Pancreas (tissue), 10 donors: ENCODE measurements at places on chromosomes 2 and 18. TPM values are rescaled to one million over a fixed set of nuclear protein-coding genes. Genes with fewer than 3 reads are reported as not detected.

DNA sequence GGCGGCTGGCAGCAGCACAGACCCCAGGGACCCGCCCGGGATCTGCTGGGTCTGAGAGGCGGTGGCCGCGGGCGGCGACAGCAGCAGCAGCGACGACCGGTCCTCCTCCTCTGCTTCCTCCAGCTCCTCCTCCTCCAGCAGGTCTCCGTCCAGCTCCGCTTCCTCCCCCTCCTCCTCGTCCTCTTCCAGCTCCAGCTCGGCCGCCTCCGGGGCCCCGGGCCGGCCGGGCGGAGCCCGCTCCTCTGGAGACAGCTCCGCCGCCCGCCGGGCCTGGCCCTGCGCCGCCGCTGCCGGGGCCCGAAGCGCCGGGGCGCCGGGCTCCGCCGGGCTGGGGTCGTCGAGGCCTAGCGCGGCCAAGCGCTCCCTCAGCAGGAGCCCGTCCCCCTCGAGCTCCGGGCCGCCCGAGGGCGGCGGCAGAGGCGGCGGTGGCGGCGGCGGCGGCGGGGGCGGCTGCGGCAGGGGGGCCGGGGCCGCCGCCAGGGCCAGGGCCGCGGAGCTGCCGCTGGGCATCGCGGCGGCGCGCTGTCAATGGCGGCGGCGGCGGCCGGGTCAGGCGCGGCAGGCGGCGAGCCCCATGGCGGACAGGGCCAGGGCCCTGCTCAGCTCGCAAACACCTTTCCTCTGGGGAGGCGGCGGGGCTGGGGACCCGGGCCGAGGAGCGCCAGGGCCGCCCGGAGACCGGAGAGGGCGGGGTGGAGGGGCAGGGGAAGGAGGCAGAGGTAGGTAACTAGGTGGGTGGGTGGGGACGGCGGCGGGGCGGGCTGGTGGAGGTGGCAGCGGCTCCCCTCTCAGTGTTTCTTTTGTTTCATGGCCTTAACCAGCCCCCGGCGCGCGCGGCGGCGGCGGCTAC lies 445 bp downstream of the MEX3C start:
- peak; percentile 70 for DNase-seq
- no peaks in the 10 kb centered on the region for H3K36me3 ChIP-seq
- peak overlapping the region; percentile 78 for H3K27ac ChIP-seq
- H3K27me3 ChIP-seq, result no peaks in the 10 kb centered on the region
- H3K4me1 ChIP-seq, result peaks cover 21% of the 10 kb centered on the region
- peak overlapping the region; percentile 96 for H3K4me3 ChIP-seq

Gene CHN1
- 15.4 TPM for polyA plus RNA-seq

Gene C1GALT1C1L
- 0.30 TPM for polyA plus RNA-seq

DNA sequence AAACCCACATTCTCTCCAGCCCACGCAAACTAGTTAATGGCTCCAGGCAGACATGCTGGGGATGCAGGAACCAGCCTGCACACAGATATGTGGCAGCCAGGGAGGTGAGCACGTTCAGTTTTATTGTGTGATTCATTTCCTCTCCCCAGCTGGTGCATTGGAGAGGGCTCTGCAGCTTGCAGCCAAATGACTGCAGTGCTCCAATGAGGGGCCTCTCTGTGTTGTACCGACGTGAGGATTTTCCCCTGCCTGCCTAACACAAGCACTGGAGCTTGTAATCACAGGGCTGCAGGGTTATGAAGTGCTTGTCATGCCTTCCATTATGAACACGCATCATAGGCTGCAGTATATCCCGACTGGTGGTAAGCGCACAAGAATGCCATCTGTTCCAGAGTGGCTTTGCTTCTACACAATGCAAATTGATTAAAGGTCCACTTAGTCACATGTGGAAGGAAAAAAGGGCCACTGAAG lies 92.3 kb upstream of the THUMPD2 start:
- H3K36me3 ChIP-seq, result no peaks in the 10 kb centered on the region
- no peak overlapping the region for H3K4me3 ChIP-seq
- no peak overlapping the region for H3K27ac ChIP-seq
- H3K4me1 ChIP-seq, result no peaks in the 10 kb centered on the region

Gene PROKR1
- 0.04 TPM for polyA plus RNA-seq

Gene DOCK10
- polyA plus RNA-seq, result 0.95 TPM

DNA sequence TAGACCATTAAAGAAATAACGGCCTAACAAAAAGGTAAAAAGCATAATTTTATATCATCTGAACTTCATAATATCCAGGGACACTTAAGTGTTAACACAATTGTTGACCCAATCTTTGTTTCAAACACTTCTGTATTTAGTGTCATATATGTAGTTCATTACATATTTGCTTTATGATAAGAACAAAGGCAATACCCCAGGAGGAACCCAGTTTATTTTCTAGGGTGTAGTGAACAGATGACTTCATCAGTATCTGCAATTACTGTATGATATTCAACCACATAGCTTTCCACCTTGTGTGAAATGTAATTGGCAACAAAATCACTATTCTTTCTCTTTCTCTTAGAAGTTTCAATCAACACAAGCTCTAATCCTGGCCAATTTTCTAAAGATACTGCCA lies 177.8 kb downstream of the SLC39A10 start:
- no peak overlapping the region for H3K27ac ChIP-seq
- no peak for DNase-seq
- no peaks in the 10 kb centered on the region for H3K27me3 ChIP-seq
- H3K4me1 ChIP-seq, result no peaks in the 10 kb centered on the region
- no peaks in the 10 kb centered on the region for H3K36me3 ChIP-seq

Gene PLCL1
- polyA plus RNA-seq, result 0.38 TPM

DNA sequence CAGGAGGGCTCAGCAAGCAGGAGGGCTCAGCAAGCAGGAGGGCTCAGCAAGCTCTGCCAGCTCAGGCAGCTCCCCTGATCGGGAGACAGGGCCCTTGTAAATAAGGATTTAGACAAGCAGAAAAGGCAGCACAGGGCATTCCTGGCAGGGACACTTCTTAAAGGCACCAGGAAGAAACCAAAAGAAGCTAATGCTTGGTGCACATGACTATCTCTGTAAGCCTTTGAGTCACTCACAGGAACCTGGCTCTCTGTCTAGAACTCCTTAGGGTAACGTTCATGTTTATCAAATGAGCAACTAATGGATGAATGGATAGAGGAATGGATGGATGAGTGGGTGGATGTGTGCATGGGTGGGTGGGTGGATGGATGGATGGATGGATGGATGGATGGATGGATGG lies 28.4 kb downstream of the TMEM37 start:
- H3K27me3 ChIP-seq, result no peaks in the 10 kb centered on the region
- no peaks in the 10 kb centered on the region for H3K4me1 ChIP-seq
- no peaks in the 10 kb centered on the region for H3K36me3 ChIP-seq
- no peak overlapping the region for H3K4me3 ChIP-seq
- no peak overlapping the region for H3K27ac ChIP-seq
- no peak for DNase-seq

DNA sequence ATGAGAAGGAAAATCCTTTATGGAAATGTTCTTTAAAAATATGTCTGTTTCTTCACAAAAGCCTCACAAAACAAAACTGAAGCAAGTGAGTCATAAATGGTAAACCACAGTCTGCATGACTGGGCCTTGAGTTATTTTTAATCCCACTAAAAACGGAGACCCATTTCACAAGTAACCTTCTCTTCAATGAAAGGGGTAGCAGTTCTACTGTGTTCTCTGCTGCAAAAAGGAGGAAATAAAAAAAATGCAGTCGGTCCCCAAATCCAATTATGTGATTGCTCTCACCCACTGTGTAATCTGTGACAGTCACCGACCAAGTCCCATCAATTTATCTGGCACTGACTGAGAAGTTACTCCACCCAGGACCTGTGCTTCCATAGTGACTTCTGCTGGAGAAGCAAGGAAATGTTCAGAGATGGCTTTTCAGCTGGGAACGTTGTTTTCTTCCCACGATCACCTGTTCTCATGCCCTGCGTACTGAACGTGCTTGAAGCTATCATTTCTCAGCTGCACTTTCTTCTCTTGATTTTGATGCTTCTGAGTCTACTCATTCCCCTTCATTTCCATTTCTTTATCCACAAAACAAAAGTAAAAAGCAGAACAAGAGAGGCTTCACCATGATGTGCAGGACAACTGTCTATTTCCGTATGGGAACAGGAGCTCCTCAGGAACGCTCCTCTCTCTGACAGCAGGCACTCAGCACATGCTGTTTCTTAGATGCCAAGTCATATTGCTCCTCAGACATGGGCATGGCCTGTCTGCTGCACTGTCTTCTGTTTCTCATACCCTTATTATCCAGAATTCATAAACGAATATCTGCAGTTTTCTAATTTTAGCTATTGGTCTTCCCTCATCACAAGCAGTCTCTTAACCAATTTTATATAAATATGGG lies 80.0 kb upstream of the TMEM200C start:
- DNase-seq, result no peak
- H3K27ac ChIP-seq, result no peak overlapping the region

Gene CD8B2
- not detected for polyA plus RNA-seq

DNA sequence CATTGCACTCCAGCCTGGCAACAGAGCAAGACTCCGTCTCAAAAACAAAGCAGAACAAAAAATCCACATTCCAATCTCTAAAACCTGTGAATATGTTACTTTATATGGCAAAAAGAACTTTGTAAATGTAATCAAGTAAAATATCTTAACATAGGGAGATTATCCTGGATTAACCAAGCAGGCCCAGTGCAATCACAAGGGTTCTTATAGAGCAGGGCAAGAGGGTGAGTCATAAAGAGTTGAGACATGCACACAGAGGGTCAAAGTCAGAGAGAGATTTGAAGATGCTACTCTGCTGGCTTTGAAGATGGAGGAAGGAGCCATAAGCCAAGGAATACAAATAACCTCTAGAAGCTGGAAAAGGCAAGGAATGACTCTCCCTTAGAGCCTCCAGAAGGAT lies 60.9 kb upstream of the SLC9A2 start:
- no peak overlapping the region for H3K27ac ChIP-seq

- DNase-seq, result no peak
- H3K27me3 ChIP-seq, result no peaks in the 10 kb centered on the region
- H3K27ac ChIP-seq, result no peak overlapping the region
- H3K4me3 ChIP-seq, result no peak overlapping the region
- peaks cover 4% of the 10 kb centered on the region for H3K36me3 ChIP-seq
- H3K4me1 ChIP-seq, result peaks cover 6% of the 10 kb centered on the region
These were observed 40.3 kb downstream of the ARMC9 start for GRCh38 chr2:231238689-231239088.

Gene SPRED2
- polyA plus RNA-seq, result 6.2 TPM

DNA sequence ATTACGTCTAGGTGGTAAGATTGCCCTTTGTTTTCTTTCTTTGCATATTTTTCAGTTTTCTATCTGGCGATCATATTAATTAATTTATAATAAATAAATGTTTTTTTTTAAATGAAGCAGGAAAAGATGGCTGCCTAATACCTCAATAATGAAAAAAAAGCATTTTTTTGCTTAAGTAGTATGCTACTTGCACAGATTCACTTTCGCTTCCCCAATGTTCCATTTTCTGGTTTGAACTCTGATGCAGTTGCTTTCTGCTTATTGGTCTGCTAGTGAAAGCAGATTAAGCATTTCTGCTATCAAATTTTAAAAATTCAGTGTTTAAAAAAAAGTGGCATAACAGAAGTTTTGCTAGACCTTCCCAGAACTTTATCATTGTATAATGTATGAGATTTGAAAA lies 11.9 kb upstream of the TMEM182 start:
- H3K27ac ChIP-seq, result no peak overlapping the region
- no peaks in the 10 kb centered on the region for H3K36me3 ChIP-seq
- no peaks in the 10 kb centered on the region for H3K4me1 ChIP-seq
- no peaks in the 10 kb centered on the region for H3K27me3 ChIP-seq
- no peak for DNase-seq

DNA sequence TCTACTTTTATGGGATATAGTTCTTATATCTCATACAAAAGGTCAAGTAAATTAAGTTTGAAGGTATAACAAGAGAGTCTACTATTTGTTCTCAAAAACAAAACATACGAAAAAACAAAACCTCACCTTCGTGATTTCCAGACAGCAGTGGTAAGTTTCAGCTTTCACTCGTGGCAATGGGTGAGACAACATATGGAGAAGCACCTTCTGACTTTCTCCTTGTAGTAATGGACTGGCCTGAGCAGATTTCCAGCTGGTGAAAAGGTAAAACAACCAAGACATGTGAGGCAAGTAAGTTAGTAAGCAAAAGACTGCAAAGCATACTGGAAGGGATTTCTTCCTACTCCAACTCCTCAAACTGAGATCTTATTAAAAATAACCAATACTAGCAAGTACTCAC lies 39.6 kb downstream of the RTTN start:
- no peaks in the 10 kb centered on the region for H3K36me3 ChIP-seq
- no peaks in the 10 kb centered on the region for H3K27me3 ChIP-seq
- no peak overlapping the region for H3K4me3 ChIP-seq

- no peaks in the 10 kb centered on the region for H3K36me3 ChIP-seq
- H3K27me3 ChIP-seq, result no peaks in the 10 kb centered on the region
- H3K27ac ChIP-seq, result no peak overlapping the region
These were observed 40.6 kb upstream of the MRPL19 start for GRCh38 chr2:75605770-75606529.

GRCh38 chr2:9208875-9209274 lies 2.3 kb downstream of the ASAP2 start:
- H3K27me3 ChIP-seq, result no peaks in the 10 kb centered on the region
- no peaks in the 10 kb centered on the region for H3K36me3 ChIP-seq
- peaks cover 47% of the 10 kb centered on the region for H3K4me1 ChIP-seq
- H3K4me3 ChIP-seq, result peak overlapping the region; percentile 90
- DNase-seq, result no peak

DNA sequence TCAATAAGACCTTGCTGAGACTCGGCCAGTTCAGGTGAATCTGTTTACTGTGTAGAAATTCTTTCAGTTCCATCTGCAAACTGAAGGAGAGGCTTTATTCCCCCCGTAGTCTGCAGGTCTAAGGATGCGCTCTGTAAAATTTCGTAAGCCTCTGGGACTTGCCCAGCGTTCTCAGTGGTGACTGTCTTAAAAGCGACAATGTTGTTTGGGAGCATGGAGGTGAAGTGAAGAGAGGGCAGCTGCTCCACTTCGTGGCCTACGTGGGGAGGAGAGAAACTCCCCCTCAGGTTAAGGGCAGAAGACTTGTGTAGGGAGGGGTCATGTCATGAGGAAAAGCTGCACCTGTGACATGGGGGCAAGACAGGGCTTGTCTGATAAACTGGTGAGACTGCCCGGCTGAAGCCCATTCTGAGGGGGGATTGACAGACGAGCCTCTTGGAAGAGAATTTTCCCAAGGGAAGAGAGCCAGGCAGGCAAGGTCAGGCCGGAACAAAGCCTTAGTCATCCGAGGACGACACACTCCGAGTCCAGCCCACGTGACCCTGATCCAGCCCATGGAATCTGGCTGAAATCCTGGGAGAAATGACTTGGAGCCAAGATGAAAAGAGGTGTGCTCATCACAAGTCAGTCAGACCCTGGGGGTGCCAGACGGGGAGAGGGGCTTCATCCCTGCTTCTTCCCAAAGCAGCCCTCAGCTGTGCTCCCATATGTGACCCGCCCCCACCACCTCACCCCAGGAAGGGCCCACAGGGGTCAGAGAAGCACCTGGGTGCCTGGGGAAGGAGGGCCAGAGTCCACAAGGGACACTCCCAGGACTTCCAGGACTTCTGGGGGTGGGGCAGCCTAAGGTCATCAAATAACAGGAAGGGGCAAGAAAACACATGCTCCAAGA lies 88.5 kb upstream of the SH3BP4 start:
- H3K4me3 ChIP-seq, result no peak overlapping the region
- H3K27ac ChIP-seq, result peak overlapping the region; percentile 10
- DNase-seq, result peak; percentile 81
- no peaks in the 10 kb centered on the region for H3K27me3 ChIP-seq
- H3K36me3 ChIP-seq, result no peaks in the 10 kb centered on the region
- peaks cover 14% of the 10 kb centered on the region for H3K4me1 ChIP-seq
